ENCODE measurements at places on chromosomes 2 and 18.

GRCh38 chr2:128681507-128681906, 362.8 kb upstream of the HS6ST1 start:
- no peak for DNase-seq

DNA sequence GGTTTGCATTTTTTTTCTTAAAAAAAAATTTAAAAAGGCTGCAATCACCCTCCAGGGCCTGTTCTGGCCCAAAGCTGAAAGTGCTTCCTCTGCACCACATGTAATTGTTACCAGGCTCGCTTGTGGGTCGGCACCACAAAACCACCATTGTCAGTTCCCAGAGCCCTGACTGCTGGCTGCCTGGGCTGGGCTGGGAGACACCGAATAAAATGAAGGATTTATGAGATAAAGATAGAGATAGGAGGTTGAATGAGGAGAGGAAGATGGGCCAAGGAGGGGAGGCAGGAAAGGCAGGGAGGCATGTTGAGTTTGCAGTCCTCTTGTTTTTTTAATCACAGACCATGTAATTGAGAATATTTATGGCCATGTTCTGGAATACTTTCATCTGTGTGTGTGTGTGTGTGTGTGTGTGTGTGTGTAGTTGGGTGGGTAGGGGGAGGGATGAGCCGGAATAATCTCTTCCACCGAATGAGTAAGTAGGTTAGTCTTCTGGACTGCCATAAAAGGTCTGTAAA, 14.7 kb downstream of the NRP2 start:
- DNase-seq: no peak

DNA sequence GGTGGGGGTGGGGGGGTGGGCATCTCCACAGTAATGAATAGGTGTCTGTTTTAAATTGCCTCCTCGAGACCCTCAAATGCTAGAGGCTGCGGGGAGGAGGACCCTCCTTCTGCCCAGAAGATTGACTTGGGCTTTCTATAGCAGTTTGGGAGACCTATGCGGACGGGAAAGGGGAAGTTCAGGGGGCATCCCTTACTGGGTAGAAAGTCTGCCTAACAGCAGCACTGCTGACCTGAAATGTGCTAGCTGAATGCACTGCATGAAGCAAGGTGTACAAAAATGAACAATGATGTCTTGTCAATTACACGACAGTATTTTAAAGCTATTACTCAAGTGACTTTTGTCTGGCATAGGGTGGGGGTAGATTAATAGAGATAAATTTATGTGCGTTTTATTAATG, 2.5 kb downstream of the DCC start:
- no peak for DNase-seq

- no peak for DNase-seq
These were observed 69.7 kb upstream of the TMEM200C start for GRCh38 chr18:5964996-5965395.

- no peak for DNase-seq
These were observed 222.9 kb downstream of the NDUFA10 start for GRCh38 chr2:239802185-239802649.

- DNase-seq: no peak
These were observed 3.7 kb downstream of the NPPC start for GRCh38 chr2:231922311-231923009.

- no peak for DNase-seq
These were observed 37.9 kb downstream of the SEMA4F start for GRCh38 chr2:74691929-74692328.

- DNase-seq: no peak
These were observed 16.9 kb upstream of the KCNJ13 start for GRCh38 chr2:232793271-232793670.

DNA sequence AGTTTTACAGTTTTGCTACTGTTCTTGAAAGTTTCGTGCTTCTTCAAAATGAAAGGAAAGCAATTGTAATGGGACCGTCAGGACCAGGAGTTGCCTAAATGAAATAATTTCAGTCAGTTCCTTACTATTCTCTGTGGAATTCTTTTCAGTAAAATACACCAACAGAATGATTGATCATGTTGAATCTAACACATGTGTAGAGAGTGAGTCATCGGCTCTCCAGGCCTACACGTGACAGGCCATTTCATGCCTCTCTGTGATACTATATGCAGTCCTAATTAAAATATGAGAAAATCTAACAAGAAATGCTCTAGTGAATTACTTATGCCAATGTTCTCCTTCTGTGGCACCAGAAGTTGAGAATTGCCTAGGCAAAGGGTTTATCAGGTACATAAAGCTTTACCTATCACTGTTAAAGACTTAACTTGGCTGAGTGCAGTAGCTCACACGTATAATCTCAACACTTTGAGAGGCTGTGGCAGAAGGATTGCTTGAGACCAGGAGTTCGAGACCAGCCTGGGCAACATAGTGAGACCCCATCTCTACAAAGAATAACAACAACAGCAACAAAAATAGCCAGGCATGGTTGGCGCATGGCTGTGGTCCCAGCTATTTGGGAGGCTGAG, 199.4 kb downstream of the LRRTM1 start:
- DNase-seq: no peak

DNA sequence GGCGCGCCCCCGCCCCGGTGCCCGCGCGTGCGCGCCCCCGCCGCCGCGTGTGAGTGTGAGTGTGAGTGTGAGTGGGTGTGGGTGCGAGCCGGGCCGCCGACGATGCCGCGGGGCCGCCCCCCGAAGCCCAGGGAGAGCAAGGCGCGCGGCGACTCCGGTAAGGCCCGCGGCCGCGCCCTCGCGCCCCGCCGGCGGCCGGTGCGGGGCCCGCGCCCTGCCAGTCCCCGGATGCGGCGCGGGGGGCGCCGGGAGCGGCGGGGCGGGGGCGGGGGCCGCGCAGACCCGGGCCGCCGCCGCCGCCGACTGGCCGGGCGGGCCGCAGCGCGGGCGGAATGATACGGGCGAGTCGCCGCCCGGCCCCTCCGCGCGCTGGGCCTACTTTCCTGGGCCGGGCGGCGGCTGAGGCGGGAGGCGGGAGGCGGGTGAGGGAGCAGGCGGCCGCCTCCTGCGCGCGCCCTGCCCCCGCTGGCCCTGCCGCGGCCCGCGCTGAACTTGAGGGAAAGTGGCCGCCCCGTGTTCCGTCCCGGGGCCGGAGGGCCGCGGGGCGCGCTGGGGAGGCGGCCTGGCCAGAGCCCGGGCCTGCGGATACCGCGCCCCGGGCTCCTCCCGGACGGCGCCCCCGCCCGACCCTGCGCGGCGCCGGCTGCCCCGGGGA, at the start of gene ZNF236:
ZNF236 (plus strand) TSS at position 52 of the 655 bp plus-strand sequence; CDS start at position 103, 51 bp downstream.
- DNase-seq: peak; percentile 73

GRCh38 chr2:137437386-137437785, 526.9 kb upstream of the HNMT start:
- DNase-seq: no peak

DNA sequence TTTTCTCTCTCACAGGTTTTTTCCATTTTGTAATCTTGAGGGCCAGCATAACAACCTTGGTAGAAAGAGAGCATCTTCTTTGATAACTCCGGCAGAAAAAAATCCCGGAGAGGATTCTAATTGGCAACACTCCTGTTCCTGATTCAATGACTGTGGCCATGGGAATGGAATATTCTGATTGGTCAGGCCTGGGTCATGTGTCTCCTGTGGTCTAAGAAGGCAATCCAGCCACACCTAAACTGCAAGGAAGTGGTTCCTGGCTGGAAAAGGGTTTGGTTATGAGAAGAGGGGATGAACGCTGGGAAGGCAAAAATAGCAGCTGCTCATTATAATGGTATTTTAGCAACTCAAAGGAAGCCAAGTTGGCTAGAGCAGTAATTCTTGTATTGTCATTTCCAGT, 24.8 kb upstream of the ZNF638 start:
- no peak for DNase-seq

- no peak for DNase-seq
These were observed 45.6 kb downstream of the ZNF519 start for GRCh38 chr18:14086458-14087231.

DNA sequence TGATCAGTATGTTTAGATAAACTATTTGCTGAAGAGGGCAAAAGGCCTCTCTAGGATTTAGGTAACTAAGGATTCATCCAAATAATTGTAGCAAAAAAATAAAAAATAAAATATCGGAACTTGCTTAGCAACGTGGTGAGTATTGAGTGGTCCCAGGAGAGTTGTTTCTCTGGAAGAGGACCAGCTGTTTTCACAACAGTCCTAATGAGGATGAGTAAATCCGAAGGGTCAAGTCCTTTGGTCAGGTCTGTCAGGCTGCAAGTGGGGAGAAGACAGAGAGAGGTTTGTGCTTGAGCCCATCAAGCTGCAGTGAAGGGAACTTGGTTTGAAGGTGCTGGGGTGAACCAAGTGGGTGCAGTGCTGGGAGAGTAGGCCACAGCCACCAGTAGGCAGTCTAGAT, 539.2 kb downstream of the SLC4A3 start:
- no peak for DNase-seq

DNA sequence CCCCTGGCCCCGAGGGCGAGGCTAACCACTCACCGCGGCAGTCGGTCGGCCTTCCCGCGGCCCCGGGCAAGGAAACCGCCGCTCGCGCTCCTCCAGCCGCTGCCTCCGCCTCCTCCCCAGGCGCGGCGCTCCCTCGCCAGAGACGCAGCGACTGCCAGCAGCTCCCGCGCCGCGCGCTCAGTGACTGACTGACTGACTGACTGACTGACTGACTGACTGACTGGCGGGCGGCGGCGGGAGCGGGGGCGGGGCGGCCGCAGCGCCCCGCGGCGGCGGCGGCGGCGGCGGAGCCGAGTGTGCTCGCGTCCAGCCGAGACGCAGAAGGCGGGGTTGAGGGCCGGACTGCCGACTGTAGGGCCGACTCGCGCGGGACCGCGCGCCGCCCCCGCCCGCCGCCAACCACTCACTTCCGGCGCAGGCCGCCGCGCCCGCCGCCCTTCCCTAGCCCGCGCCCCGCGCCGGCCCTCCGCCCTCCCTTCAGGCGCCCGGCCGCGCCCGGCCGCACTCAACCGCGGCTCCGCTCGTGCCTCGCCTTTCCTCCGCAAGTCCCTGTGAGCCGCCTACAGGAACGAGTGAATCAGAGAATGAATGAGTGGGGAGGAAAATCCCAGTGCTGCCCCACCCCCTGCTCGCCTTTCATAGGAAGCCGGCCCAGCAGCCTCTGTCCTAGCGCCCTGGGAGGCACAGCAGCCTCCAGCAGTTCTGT, at the start of gene RAPH1:
RAPH1 (minus strand) TSS at position 224 of the 706 bp plus-strand sequence. CDS start 39,948 bp downstream, outside the sequence.
- DNase-seq: peak; percentile 74

DNA sequence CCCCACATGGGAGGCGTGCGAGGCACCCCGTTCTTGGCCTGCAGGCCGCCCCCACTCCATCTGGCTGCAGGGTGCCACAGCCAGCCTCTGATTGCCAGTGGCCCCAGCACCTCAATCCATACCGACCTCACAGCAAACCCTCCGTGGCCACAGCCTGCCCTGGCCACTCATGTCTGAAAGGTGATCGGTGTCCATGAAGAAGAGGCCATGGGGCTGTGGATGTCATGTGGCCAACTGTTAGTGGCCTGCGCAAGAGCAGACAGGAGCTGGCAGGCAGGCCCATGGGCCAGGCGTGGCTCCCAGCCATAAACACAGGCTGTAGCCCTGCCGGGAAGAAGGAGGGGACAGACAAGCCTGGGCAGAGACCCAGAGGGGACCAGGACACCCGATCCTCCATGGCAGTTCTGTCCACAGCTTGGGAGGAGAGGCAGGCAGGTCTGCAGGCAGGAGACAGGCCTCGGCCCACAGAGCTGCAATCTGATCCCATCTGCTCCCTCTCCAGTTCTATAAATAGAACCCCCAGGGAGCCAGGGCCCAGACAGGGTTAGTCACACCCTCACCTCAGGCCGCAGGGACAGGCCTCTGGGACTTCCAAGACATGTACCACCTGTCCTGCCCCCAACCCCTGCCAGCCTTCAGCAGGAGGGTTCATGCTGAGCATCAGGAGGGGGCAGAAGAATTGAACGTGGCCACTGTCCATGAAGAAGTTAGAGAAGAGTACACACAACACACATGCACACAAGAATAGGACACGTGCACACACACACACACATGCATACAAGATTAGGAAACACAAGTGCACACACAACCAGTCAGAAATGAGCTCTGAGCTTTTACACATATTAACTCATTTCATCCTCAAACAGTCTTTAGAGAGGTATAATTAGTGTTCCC, 16.9 kb downstream of the STEAP3 start:
- DNase-seq: no peak

DNA sequence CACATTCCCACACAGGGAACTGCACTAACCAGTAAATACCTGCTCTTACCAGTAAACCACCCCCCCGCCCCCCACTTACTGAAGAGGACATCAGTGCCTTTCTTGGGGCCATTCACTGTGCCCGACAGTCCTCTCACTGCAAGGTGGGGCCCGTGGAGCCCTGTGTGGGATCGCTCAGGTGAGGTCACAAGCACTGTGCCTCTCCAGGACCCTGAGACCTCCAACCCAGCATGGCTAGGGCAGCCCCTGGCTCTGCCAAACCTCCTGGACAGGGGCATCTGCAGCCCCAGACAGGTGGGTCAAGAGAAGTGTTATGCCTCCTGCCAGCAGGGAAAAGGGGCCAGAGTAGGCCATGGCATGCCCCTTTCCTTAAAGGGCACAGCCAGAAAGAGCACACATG, 6.7 kb upstream of the NEURL3 start:
- no peak for DNase-seq

GRCh38 chr2:120871881-120872620, 136.4 kb downstream of the GLI2 start:
- no peak for DNase-seq

DNA sequence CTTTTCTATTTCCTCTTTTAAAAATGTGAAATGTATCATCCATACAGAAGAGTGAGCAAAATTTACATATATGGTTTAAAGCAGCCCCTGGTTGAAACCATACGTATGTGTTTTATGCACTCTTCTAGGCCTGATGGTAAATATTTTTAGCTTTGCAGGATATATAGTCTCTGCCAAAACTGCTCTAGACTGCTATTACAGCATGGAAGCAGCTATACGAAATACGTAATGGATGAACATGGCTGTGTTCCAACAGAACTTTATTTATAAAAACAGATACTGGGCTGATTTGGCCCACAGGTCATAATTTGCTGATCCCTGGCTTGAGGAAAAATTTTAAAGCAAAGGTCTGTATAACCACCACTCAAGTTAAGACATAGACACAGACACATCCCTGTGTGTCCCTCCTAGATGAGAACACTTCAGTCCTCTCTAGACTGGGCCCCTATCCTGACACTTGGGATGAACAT, 42.5 kb upstream of the ATP8B1 start:
- DNase-seq: no peak

DNA sequence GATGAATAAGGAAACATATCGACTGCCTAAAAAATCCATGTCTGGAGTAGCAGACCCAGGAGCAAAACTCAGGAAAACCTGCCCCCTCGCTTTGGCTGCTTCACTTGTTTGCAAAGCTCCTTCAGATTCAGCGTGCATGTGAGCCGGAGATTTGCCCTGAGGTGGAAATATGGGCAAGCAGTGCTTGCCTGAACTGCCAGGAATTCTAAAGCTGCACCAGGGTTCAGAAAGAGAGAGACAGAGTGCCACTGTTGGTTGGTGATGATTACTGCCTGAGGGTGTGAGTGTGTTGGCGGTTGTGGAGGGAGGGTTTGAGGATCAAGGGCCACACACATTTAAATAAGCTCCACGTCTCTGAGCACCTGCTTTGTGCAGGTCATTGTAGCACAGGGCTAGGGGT, 139.6 kb upstream of the RGPD4 start:
- DNase-seq: no peak

Measured in activated naive CD4-positive, alpha-beta T cell treated with anti-CD3 and anti-CD28 coated beads, Interleukin-2, amount 50 U/mL, for 16 hours (primary cell).